ENCODE measurements at places on chromosomes 1 and 21. TPM values are rescaled to one million over a fixed set of nuclear protein-coding genes. Genes with fewer than 3 reads are reported as not detected.

Gene SERINC2
- total RNA-seq, result 0.16 TPM

Gene ZNF670
- total RNA-seq, result 5.5 TPM

Gene SLC30A1
- total RNA-seq, result 11.3 TPM

Gene FABP3
- not detected for total RNA-seq

Gene OLFML2B
- total RNA-seq, result not detected

Gene OR2M3
- not detected for total RNA-seq

- no peak for DNase-seq
Measured at GRCh38 chr21:41254090-41254700, 62.4 kb upstream of the FAM3B start.

GRCh38 chr1:210663730-210664573, 335.2 kb downstream of the HHAT start:
- DNase-seq, result no peak

DNA sequence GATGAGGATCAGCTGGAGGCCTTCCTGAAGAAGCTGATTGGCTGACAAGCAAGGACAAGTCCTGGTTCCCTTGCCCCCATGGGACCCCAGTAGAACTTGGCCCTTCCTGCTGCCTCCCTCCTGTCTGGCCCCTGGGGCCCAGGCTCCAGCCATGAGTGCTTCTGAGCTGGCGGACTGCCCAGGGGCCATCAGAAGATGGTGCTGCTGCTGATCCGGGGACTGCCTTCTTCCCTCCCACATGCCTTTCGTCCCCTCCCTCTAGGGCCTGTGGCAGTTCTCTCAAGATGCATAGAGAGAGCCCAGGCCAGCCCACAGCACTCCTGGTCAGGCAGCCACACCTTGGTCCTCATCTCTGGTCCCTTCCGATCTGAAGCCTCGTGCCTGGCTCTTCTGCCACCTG, 57.9 kb upstream of the PRKACB start:
- DNase-seq, result no peak

DNA sequence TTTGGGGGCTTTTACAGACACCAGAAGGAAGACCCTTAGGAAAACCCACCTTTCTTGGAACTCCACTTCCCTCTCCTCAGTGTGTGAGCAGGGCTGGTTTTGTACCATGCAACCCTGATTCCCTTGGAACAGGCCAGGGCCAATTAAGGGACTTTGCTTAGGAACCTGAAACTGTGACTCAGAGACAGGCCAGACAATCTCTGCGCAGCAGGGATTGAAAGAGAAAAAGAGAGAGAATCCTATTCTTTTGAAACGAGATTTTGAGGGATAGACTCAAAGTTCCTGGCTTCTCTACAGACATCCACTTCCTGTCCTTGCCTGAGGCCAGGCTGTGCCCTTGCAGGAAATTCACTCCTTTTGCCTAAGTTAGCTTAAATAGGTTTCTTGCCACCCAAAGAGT, 23.1 kb upstream of the C1orf198 start:
- no peak for DNase-seq

- no peak for DNase-seq
Measured at GRCh38 chr1:221106616-221107015, 227.4 kb downstream of the HLX start.

GRCh38 chr1:109639063-109639840, 16.6 kb upstream of the GSTM4 start:
- DNase-seq, result no peak

GRCh38 chr21:26743524-26743923, 101.7 kb downstream of the ADAMTS1 start:
- no peak for DNase-seq
